ENCODE measurements at places on chromosomes 6 and 20.

DNA sequence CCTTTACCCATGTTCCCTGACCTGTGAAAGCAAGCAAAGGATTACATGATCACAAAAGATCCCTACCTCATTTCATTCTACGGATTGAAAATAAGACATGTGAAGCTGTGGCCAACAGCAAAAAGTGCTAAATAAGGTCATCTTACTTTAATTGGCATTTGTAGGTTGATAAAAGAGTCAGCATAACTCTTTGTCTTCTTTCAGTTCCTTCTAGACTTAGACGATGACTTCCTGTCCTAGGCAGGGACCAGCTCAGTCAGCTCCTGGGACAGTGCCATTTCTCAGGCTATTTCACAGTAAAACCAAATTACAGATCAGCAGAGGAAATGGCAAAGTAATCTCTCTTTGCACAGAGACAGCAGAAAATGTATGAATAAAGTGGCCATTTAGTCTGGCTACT is 480.7 kb downstream of the RFPL4B start:
- DNase-seq: no peak

DNA sequence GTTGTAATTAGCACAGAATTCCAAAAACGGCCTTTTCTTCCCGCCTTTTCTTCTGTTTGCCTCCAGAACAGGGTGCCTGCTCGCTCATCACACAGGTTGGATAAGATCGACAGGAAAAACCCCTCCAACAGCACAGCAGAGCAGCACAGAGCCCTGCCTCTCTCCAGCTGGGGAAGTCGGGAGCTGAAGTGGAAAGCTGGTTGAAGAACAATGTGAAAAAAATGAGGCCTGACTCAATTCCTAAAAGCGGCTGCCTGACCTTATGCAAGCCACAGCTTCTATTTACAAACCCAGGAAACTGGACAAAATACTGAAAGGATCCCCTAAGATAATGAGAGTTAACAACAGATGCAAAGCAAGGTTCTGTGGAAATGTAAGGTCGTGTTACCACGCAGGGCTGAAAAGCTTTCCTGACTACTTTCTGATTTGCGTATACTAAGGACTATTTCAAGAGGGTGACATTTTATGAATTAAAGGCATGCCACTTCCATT is 116.9 kb downstream of the TTLL2 start:
- DNase-seq: no peak

DNA sequence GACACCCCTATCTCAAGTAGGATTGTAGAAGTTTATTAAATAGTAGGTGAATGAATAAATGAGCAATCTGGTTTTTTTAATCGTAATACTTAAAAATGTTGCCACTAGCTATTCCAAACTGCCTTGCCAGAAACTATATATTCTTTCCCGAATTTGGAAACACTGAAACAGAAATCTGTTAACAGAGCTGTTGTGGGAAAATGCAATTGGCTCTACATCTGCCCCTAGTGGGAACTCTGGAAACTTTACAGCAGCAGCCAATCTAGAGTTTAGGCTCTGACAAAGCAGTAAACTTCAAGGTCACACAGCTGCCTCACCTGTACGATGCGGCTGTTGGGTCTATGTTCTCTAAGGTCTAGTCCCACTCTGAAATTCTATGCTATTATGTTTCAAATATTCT is 41.7 kb downstream of the SYNE1 start:
- DNase-seq: no peak

DNA sequence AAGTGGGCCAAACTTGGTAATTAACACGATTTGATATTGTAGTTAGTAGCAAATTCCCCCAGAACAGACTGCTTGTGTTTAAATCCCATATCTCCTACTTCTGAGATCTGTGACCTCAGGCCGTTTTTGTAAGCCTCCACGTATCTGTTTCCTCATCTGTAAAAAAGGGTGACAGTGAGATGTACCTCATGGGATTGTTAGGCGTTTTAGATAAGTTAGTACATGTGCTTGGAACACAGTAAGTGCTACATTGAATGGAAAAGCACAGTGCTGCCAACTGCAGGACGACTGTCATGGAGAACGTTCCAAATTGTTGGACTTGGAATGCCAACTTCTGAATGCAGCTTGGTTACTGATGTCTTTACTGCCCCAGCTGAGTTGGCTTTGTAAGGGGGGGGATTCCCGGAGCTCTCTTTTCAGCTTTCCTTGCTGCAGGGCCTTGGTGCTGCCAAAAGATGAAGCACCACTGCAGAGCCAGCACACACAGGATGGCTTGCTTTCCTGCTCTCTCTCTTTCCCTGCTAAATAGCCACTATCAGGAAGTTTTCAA is 108.6 kb downstream of the OPN5 start:
- DNase-seq: no peak

All from T-cell (primary cell).